AML-193 (cell line): ENCODE measurements at places on chromosomes 1 and 21.

DNA sequence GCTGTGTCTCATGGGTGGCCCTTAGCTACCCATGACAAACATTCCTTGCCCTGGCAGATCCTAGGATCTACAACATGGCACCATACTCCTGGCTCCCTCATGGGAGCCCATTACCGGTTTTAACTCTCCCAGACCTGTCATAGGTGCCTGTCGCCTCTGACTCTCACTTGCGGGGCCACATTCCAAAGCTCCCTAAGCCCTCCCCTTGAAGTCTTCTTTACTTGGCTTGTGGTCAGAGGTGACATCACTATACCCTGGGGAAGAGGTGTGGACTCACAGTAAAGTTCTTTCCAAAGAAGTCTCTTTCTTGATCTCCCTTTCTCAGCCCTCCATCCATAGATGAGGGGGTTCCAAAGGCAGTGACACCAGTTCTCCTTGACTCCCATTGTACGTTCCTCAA is 5.4 kb upstream of the SLAMF9 start:
- no peak for DNase-seq

- no peak for DNase-seq
These were observed 2.7 kb upstream of the CD5L start for GRCh38 chr1:157844089-157844830.

DNA sequence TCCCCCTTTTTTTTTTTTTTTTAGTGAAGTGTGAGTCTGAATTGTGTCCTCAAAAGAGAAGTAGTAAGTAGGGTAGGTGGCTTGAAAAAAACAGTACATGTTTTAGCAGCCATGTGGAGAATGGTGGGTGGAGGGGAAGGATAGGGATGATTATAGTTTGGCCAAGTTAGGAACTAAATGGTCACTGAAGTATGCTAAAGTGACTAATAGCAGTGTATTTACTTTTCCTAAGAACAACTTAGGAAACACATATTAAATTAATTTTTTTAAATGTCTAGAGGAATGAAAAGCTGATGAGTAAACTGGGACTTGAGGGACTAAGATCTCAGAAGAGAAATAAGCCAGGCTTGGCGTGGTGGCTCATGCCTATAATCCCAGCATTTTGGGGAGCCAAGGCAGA is 55.5 kb downstream of the PLA2G4A start:
- no peak for DNase-seq

DNA sequence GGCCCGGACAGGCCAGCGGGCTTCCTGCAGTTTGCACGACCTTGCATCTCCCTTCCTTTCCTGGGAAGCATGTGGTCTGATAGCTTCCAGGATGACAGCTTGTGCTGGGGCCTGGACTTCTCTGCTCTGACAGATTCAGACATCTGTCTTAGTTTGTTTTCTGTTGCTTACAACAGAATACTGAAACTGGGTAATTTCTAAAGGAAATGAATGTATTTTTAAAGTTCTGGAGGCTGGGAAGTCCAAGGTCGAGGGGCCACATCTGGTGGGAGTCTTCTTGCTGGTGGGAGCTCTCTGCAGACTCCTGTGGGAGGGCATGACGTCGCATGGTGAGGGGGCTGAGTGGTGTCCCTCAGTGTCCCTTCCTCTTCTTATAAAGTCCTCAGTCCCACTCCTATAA is 35.3 kb upstream of the TENT5B start:
- no peak for DNase-seq

DNA sequence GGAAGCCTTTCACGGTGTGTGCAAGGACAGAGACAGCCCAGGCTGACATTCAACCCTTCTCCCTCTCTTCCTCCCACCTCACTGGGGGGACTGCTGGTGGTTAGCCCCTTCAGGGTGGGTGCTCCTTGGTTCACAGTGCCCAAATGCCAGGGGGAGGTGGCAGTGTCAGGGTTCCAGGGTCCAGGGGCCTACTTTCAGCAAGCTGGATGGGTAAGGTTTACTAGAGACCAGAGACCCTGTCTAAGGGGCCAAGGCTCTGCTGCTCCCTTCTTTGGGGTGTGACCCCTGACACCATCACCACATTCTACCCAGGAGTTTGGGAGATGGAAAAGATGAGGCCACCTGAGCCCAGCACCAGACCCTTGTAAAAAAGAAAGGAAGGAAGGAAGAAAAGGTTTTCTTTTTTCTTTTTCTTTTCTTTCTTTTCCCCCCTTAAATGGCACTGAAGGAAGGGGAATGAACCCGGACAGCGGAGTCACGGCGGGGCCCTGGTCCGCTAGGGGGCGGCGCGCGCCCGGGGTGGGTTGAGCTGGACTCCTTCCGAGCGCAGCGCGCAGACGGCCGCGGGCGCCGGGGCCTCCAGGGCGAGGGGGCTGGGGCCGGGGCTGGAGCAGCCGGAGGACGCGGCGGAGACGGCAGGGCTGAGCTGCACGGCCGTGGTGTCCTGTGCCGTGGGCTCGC is 18.8 kb downstream of the KNCN start:
- peak; percentile 28 for DNase-seq

DNA sequence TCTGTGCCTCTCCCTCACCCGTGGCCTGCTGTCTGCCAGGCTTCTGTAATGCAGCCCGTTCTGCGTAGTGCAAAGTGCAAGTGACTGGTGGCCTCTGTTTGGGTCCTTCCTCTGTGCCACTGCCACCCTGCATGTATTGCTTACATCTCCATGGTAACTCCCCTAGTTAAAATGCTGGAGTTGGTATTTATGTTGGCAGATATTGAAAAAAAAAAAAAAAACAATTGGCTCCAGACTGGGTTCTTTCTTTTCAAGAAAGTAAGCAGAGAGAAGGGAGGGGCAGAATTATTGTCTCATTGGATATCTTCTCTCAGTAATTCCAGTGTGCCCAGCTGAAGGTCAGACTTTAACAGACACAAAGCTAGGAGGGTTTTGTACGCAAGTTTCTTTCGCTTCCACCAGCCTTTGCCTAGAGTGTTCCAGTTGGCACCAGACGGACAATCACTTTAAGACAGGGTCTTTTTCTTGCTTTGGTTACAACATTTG is 242.3 kb downstream of the PBX1 start:
- DNase-seq = no peak

GRCh38 chr1:246811985-246812384 is 87.8 kb downstream of the SCCPDH start:
- DNase-seq = no peak

GRCh38 chr1:14811573-14811972 is 213.1 kb downstream of the KAZN start:
- no peak for DNase-seq

GRCh38 chr1:227723474-227723873 is 11.6 kb downstream of the JMJD4 start:
- no peak for DNase-seq

DNA sequence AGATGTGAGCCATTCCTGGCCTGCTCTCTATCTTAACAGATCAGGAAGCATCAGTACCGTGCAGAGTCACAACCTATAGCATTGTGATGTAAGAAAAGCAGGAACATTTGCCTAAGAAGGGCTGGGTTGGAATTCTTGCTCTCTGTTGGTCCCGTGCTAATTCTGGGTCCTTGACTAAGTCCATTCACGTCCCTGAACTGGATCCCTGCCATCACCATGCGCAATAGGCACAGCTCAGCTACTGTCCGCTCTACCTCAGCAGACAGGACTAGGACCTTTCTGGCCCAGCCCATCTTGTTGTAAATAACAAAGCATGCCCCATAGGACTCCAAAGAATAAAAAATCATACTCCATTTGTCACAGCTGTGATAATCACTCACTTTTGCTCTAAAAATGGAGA is 175.0 kb downstream of the RGS7 start:
- DNase-seq = no peak

GRCh38 chr1:6198646-6199297 is 623 bp downstream of the RPL22 start:
- no peak for DNase-seq

GRCh38 chr1:186819563-186819962 is 9.2 kb upstream of the PLA2G4A start:
- no peak for DNase-seq

GRCh38 chr1:84711121-84711520 is 20.9 kb upstream of the SSX2IP start:
- no peak for DNase-seq

- DNase-seq = no peak
These were observed 374.9 kb downstream of the NTNG1 start for GRCh38 chr1:107515702-107516101.

GRCh38 chr1:152654110-152654509 is 9.1 kb upstream of the LCE2D start:
- peak; percentile 61 for DNase-seq

DNA sequence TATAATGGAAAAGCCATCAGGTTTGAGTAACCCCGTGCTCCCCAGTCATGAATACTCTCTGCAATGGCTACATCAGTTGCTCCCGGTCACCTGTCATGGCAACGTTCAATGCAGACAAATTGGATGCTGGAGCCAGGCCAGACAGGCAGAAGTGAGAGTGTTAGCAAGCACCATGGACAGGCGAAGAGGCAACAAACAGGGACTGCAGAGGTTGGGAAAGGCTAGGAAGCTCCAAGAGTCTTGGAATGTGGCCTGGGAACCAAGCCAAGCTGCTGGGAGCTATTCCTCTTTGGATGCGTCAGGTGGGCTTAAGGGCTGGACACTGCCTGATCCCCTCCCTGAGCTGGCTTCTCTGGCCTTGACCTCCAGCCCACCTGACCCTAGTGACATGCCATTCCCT is 102.9 kb downstream of the ACTL8 start:
- DNase-seq = no peak

- peak; percentile 97 for DNase-seq
These were observed 6.1 kb downstream of the NPL start for GRCh38 chr1:182795563-182796228.

- DNase-seq = no peak
These were observed 3.1 kb upstream of the S100A8 start for GRCh38 chr1:153393926-153394325.

DNA sequence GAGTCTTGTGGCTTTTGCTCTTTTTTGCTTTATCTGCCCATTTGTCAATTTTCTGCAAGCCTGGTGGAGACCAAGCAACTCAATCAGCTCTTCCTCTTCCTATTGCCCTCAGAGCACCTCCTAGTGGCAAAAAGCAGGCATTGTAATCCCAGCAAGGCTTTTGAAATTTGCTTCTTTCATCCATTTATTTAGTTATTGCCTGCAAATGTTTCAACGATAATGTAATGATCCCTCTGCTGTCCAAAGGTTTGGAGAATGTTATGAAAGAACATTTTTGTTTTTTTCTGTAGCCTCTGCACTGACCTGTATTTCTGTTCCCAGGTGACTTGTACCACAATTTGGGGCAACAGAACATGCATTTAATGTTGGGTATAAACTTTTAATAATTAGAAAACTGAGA is 127.8 kb downstream of the GABPA start:
- DNase-seq = peak; percentile 36

GRCh38 chr1:185894791-185895190 is 160.6 kb downstream of the HMCN1 start:
- DNase-seq = no peak

GRCh38 chr21:31447505-31447904 is 103.4 kb upstream of the TIAM1 start:
- no peak for DNase-seq

- no peak for DNase-seq
These were observed 13.5 kb downstream of the KCNC4 start for GRCh38 chr1:110223581-110223980.

GRCh38 chr21:41712201-41712600 is 54.7 kb downstream of the RIPK4 start:
- no peak for DNase-seq

GRCh38 chr1:158257888-158258287 is 3.7 kb downstream of the CD1A start:
- no peak for DNase-seq

- no peak for DNase-seq
These were observed 90.6 kb downstream of the OBSCN start for GRCh38 chr1:228298471-228298870.

DNA sequence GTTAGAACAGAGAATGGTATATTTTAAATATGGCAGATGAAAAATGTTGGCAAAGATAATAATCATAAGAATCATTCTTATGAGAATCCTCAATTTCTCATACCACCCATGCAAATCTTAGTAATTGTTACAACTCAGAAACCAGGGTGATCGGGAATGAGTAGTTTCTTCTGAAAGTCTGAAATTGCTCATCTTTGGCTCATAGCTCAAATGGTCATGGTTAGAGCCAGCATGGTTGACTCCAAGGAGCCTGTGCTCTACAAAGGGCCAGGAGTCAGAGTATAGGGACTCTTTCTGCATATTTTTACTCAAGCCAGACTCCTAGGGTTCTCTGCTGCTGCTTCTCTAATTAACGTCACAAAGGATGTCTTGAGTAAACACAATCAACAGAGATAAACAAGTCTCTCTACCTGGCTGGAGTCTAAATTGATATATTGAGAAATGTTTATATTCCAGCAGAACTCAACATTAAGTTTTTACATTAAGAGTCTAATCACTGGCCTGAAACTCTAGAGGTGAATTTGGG is 1.9 kb upstream of the ETV3 start:
- DNase-seq = no peak

GRCh38 chr1:97140611-97141010 is 419.0 kb downstream of the PTBP2 start:
- no peak for DNase-seq

- no peak for DNase-seq
These were observed 4.1 kb downstream of the CSF1 start for GRCh38 chr1:109914587-109915240.

DNA sequence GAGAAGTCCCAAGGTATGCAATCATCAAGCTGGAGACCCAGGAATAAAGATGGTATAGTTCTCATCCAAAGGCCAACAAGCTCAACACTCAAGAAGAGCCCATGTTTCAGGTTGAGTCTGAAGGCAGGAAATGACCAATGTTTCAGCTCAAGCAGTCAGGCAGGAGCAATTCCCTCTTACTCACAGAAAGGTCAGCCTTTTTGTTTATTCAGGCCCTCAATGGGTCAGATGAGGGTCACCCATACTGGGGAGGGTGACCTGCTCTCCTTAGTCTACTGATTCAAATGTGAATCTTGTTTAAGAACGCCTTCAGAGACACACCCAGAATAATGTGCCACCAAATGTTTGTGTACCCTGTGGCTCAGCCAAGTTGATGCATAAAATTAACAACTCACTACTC is 262.4 kb downstream of the USP25 start:
- DNase-seq = no peak

GRCh38 chr1:181990728-181991127 is 70.8 kb downstream of the ZNF648 start:
- DNase-seq = no peak

GRCh38 chr1:212259693-212260480 is 25.3 kb upstream of the PPP2R5A start:
- no peak for DNase-seq

GRCh38 chr1:111903871-111904449 is 85.5 kb downstream of the KCND3 start:
- DNase-seq = no peak

DNA sequence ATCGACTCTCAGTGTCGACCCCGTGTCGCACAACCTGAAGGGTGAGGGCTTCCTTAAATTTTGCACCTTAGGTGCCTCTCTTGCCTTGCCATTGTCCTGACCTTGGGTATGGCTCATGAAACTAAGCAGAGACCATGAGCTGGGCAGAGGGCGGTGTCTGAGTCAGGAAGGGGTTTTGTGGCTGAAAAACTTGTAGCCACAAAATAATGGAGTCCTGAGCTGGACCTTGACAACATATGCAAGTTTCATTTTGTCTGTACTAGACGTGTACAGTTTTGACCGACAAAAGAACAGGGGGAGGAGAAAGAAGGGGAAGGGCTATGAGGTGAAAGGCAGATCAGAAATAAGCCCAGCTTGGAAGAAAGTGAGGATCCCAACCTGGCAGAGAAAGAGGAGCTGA is 8.3 kb upstream of the RUNX1 start:
- DNase-seq = no peak

GRCh38 chr1:19257178-19257914 is 5.7 kb downstream of the MRTO4 start:
- DNase-seq = no peak
